ENCODE measurements at places on chromosomes 4 and X.

DNA sequence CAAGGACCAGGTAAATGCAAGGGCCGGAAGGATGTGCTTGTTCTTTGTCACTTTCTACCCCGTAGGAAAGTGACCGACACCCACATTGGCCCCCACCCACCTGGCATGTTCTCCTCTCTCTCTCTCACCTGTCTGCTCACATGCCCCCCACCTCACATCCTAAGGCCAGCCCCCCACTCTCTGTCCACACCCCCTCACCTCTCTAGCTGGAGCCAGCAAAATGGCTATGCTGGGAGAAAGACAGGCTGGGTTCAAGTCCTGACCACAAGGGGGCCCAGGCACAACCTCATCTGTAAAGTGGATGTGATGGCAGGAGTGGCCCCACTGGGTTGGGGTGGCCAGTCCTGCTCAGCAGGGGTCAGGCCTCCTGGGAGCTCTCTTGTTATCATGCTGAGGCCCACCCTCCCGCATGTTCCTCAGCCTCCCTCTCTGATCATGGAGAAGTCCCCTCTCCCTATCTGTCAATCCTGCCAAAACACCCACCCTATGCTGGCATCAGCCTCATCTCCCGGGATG is 1.7 kb upstream of the PPP2R2C start:
- DNase-seq, result peak; percentile 14

DNA sequence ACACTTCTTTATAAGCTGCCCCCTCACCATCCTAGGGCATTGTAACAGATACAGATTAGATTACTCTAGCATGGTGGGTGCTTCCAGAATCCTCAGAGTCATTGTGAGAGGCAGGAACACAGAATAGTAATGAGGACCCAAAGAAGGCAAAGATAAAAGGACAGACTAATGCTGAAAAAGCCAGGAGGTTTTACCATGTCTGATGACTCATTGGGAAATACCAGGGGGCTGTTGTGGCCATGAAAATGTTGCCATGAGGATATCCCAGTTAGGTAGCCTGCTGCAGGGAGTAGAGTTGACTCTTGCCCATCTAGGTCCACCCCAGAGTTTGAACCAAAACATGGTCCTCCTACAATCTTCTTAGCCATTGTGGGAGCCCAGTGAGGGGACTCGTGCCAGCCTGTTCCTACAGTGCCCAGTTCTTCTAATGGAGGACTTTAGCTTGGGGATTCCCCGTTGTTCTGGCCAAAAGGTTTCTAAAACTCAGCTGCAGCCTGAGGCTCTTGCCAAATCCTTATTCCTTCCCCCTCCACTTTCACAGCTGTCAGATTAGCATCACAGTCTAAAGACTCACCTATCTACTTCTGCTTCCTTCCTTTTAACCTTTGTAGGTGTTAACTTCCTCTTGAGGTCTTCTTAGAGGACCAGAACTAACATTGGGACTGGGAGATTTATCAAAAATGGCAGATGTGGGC is 586.0 kb upstream of the AADAT start:
- no peak for DNase-seq

- DNase-seq, result no peak
These were observed 1.2 kb downstream of the EIF1AX start for GRCh38 chrX:20140420-20140819.

DNA sequence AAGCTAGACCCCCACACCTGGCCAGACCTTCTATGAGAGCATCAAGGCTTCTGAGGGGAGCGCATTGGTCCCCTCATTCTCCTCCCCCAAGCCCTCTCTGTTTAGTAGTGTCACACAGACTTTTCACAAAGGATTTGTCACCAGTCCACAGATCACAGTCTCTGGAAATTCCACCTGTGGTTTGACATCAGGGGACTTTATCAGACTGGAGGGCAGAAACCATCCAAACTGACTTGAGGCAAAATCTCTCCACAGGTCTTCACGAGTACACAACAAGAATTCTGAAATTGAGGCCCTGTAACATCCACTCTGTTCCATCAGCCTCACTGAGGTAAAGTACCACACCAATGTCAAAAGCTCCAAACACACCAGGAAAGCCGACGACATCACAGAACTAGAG is 112.5 kb downstream of the SH3KBP1 start:
- no peak for DNase-seq

DNA sequence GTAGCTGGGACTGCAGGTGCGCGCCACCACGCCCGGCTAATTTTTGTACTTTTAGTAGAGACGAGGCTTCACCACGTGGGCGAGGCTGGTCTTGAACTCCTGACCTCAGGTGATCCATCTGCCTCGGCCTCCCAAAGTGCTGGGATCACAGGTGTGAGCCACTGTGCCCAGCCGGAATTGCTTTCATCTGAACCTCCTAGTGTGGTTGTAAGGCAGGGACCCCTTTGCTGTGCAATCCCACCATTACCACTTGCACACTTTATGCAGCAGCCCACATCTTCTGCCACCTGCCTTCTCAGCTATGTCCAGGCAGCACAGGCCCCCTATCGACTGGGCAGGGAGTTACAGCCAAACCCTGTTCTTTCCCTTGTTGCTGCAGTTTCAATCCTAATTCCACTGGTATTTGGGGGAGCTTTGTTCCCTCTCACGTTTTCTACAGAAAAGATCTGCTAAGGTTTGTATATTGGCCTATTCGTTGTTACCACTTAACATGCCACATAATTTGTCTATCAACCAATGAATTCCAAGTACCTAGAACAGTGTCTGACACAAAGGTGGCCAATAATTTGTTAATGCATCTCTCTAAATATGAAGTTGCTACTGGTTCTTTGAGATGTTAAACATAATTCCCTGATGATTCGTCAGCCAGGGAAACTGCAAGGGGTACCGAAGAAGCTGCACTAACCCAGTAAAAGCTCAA is 6.5 kb downstream of the RPL39 start:
- DNase-seq, result no peak

DNA sequence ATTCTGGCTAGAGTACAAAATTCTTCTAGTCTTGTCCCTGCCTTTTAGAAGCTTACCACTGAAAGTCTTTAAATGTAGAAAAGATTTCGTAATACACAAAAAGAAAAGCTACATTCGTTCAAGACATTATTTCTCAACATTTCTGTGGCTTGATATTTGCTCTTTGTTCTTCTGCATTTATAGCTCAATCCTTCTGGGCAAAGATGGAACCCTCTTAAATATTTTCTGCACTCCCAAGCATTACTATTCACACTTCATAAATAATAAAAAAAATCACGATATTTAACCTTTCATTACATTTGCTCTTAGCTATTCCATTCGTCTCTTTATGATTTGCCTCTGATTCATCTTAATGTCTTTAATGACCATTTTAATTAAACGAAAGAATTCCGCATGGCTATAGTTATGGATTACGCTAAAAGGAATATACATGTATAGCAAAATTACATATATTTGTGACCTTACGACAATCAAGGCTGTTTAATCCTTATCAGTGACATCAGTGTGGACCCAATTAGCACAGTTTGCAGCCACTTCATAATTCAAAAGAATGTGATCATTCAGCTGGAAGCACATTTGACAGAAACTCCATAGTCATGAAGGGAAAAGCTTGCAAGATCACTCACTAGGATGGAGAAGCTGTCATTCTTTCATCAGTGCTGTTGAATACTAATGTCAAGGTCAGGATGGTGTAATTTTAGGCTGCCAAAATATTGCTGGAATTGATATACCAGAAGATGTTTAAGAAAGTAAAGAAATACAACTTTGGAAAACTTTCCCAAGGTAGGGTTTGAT is 1075.0 kb upstream of the TENM3 start:
- no peak for DNase-seq

DNA sequence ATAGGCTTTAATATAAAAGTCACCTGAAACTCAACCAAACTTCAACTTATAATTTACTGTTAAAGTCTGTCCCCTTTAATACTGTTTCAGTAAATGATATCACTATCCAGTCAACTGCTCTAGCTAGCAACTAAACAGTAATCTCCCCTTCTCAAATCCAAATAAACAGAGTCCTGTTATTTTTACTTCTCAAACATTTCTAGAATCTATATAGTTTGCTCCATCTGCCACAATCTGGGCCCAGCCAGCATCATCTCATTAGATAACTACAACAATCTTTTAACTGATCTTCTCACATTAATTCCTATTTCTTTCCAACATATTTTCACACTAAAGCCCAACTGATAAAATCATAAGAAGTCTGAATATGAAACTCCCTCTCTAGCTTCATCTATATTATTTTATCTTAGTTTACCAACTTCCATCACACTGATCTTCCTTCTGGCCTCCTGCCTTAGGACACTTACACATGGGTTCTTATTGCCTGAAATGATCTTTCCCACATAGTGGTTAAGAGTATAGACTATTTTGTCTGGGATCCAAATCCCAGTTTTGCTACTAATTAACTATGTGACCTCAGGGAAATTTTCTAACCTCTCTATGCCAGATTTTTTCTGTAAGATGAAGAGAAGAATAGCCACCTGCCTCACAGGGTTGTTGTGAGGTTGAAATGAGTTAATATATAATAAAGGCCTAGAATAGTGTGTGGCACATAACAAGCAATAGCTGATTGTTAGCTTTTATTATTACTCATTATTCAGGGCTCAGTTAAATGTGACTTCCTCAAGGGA is 18.6 kb downstream of the TBCK start:
- DNase-seq, result no peak

DNA sequence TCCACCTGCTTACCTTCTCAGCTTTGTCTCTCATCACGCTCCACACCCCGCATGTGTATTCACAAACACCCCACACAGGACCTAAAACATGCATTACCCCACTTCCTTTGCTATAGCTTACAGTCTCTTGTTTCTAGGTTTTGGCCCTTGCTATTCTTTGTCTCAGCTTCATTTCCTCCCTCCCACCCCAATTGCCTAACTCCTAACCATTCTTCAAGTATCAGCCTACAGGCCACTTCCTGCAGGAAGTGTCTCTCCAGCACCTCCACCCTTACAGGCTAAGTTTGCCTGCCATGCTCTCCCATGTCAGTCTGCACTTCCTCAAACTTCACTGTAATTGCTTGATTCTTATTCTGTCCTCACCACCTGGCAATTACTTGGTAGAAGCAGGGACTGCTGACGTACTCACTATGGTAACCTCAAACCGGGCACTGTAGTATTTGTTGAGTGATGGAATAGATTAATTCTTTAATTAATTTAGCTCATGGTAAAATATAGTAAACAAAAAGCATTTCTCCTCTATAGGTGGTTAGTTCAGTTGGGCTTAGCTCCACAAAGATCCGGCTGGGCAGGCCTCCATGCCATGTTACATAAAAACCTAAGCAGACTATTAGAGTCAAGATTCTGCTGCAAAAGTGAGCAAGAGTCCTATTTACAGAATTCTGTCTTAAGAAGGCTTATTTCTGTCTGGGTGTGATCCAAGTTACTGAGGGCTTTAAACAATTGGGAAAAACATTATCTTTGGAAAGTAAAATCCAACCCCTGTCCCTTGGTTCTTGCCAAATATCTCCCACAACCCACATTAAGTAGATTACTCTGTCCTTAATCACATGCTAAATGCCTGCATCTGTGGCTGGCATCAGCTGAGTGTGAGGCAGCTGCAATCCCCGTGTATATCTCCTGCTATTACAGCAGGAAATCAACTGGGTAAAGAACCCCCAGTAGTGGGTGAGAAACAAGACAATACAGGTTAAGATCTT is 124.7 kb upstream of the CPEB2 start:
- no peak for DNase-seq

- DNase-seq, result no peak
These were observed 49.7 kb upstream of the SLC16A2 start for GRCh38 chrX:74371425-74372222.

All from omental fat pad (tissue), 4 donors.